ENCODE measurements at places on chromosomes 2 and 18. TPM values are rescaled to one million over a fixed set of nuclear protein-coding genes. Genes with fewer than 3 reads are reported as not detected.

DNA sequence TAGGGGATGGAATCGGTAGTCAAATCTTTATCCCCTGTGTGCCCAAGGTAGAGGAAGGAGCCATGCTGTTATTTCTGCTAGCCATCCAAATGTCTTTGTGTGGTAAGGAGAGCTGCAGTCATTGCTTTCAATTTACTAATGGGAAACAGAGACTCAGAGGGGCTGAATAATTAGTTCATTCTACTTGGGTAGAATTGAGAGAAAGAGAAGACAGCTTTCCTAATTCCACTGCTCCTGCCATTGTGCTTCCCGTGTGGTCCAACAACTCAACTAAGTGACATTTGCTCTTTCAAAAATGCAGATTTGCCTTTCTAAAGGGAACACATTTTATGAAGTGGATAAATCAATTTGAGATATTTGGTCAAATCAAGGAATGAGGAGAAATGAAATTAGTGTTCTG is 136.1 kb downstream of the AQP4 start:
- no peak for DNase-seq

Gene ATOH8
- total RNA-seq: 5.2 TPM

DNA sequence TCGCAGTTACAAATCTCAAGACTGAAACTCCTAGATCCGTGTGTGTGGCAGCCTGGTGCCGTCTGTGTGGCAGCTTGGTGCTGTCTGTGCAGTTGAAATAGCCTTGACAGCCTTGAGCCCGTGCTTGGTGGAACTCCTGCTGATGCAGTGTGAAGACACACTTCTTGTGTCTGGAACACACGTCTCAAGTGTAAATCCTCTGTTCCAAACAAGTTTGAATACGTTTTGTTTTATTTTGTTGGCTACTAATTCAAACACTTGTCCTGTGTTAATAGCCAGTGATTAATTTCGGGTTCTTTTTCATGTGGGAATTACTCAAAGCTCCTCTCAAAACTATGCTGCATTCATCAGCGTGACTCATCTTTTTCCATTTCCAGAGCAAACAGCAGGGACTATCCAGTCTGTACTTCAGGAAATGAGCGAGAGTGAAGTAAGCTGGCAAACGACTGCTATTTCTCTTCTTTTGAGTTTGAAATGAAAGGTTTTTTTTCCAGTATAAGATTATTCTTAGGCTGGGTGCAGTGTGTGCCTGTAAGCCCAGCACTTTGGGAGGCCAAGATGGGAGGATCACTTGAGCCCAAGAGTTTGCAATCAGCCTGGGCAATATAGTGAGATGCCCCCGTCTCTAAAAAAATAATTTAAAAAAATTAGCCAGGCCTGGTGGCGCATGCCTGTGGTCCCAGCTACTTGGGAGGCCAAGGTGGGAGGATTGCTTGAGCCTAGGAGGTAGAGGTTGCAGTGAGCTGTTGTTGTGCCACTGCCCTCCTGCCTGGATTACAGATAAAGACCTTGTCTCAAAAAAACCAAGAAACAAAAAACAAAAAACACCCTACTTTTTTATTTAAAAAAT is 152.9 kb downstream of the SPP2 start:
- peak; percentile 58 for DNase-seq

DNA sequence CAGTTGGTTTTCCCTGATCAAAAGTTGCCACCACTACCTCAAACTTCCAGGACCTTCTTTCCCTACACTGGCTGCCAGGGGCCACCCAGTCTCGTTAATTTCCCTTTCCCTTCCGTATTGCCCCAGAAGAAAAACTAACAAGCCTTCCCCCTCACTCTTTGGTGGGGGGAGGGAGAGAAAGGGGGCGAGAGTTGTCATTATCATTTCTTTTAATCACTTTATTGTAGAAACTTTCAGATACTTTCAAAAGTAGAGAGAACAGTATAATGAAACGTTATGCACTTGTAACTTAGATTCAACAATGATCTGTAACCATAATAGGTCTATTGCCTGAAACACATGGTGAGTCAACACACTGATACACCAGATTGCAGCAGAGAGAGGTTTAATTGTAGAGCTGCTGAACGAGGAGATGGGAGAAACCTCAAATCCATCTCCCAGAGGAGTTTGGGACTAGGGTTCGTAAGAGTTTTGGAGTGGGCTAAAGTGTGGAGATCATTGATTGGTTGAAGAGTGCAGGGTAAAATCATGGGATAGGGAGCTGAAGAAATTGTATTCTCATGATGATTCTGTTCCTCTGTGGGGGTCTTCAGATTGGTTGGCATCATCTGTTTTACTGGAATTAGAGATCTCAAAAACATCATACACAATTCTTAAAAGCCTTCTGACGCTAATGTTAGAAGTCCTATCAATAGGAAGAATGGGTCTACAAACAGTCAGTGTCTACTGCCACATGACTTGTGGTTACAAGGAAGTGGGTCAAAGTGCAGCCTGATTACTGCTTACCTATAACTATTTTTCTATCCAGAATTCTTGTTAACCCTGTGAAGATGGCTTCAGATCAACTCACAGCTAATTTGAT is 2.6 kb upstream of the RNF149 start:
- no peak for DNase-seq

- no peak for DNase-seq
These were observed 67.6 kb downstream of the TPGS2 start for GRCh38 chr18:36761186-36761698.

Data from skin of body (tissue), 3 donors.